CD4-positive, alpha-beta memory T cell (primary cell): ENCODE measurements at places on chromosomes 2 and 18. TPM values are rescaled to one million over a fixed set of nuclear protein-coding genes. Genes with fewer than 3 reads are reported as not detected.

DNA sequence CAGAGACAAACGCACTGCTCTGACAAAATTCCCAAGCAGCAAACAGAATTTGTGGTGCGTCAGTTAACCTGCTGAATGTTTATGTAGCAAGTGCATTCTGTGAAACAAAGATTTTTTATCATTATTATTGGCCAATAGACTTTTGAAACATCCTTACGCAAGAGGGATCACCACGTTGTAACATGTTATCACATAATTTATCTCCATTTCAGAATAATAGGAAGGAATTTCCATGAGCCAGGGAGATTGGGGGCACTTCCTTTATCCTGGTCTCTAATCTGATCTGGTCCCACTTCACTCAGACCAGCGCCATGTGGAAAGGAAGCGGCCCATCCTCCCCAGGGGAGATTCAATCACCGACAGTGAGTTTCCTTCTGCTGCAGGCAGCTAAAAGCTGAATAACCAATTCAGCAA, 166.1 kb downstream of the PID1 start:
- no peaks in the 10 kb centered on the region for H3K27me3 ChIP-seq
- no peaks in the 10 kb centered on the region for H3K4me1 ChIP-seq
- H3K36me3 ChIP-seq = no peaks in the 10 kb centered on the region
- no peak for DNase-seq
- H3K27ac ChIP-seq = no peak overlapping the region

DNA sequence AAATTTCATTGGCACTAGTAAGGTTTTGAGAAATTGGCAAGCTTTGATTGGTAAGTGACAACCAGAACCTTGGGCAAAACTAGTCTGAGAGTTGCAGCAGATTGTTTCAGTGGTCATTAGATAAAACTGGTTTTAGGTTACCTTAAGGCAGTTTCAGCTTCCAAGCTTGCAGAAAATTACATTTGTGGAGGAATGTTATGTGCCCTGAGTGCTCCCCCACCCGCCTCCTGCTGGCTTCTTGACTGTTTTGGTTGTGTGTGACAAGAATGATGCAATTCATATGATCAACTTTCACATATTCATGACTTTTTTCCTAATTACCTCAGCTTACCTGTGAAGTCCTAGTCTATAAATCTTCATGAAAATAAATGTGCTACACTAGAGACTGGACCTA, 599.5 kb upstream of the ZNF804A start:
- H3K4me1 ChIP-seq = no peaks in the 10 kb centered on the region
- no peaks in the 10 kb centered on the region for H3K36me3 ChIP-seq
- no peak overlapping the region for H3K27ac ChIP-seq
- no peak for DNase-seq
- H3K4me3 ChIP-seq = no peak overlapping the region

DNA sequence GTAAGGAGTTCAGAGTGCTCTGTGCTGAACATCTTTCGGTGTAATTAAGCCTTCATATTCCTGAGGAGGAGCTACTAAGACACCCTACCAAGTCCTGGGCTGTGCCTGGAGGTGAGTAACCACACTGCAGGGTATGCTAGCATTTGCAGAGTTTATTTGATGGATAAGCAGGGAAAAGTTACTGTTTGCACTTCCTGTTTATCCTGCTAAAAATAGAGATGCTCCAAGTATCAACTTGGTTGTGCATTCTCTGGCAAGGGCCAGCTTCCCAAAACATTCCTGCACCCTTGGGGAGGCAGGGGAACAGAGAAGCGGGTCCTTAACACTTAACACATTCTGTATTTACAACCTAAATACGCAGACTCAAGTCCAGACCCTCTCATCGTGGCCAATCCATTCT, 49.8 kb downstream of the PARD6G start:
- no peaks in the 10 kb centered on the region for H3K4me1 ChIP-seq
- DNase-seq = no peak
- no peaks in the 10 kb centered on the region for H3K36me3 ChIP-seq
- H3K4me3 ChIP-seq = no peak overlapping the region
- H3K27me3 ChIP-seq = no peaks in the 10 kb centered on the region
- no peak overlapping the region for H3K27ac ChIP-seq

- H3K4me3 ChIP-seq = no peak overlapping the region
- H3K4me1 ChIP-seq = no peaks in the 10 kb centered on the region
- no peak for DNase-seq
- no peak overlapping the region for H3K27ac ChIP-seq
Measured at GRCh38 chr2:102726128-102727087, 35.4 kb upstream of the TMEM182 start.

AQP12B gene
- not detected for total RNA-seq

DNA sequence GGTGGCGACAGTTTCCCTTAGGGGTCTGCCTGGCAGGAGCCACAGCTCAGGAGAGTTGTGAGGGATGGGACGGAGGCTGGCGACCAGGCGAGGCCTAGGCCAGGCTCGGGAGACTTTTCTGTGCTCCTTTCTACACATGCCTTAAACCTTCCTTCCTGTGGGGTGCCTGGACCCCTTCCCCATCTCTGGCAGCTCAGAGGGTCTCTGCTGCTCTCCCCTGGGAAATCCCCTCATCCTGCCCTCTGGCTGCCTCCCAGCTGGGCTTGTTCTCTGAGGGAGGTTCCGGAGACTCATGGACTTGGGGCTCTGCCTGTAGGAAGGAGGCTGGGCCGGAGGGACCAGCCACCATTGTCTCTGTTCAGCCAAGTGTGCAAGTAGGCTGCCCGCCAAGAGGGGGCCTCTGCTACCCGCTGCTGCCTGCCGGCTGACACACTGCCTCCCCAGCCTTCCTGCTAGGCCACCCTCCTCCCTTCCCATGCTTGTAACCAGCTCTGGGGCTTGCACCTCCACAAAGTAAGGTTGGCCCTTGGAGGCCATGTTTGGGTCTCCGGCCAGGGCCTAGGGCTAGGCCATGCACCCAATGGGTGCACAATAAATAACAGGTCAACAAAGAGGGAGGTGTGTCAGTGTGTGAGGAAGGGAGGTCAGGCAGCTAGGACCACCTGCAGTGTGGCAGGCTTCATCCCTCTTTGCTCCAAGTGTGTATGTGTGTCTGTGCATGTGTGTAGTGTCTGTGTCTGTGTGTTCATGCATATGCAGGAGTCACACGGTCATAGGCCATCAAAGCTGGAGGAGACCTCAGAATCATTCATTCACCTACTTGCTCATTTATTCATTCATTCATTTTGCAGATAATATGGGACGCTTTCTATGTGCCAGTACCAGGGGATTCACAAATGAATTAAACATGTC, 28.8 kb downstream of the PSD4 start:
- peaks cover 12% of the 10 kb centered on the region for H3K4me1 ChIP-seq
- H3K27me3 ChIP-seq = no peaks in the 10 kb centered on the region

VIT gene
- total RNA-seq = not detected

SERPINB13 gene
- not detected for total RNA-seq

- H3K4me1 ChIP-seq = no peaks in the 10 kb centered on the region
- H3K36me3 ChIP-seq = no peaks in the 10 kb centered on the region
- DNase-seq = no peak
- H3K27ac ChIP-seq = no peak overlapping the region
- H3K27me3 ChIP-seq = no peaks in the 10 kb centered on the region
Measured at GRCh38 chr18:44325903-44326635, 354.6 kb upstream of the SETBP1 start.

SH3BP4 gene
- total RNA-seq = not detected

MEP1B gene
- not detected for total RNA-seq

GCG gene
- not detected for total RNA-seq

VWA3B gene
- not detected for total RNA-seq

DNA sequence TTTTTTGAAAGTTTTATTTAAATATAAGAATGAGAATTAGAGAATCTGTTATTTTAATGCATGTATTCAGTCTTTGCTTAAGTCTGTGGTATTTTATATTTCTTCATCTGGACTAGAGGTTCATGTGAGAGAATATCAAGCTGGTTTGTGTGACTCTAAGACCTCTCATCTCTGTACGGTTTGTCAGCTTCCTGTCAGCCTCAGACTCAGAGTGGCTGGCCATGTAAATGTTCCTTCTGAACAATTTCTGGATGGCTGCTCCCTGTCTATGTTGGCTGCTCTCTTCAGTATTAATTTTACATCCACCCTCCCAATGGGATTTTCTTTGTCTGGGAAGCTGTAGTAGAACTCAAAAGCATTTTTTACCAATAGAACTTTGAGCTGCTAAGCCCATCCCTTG, 225.3 kb upstream of the THUMPD2 start:
- H3K4me3 ChIP-seq = no peak overlapping the region
- no peak for DNase-seq
- H3K4me1 ChIP-seq = no peaks in the 10 kb centered on the region
- no peak overlapping the region for H3K27ac ChIP-seq

POMC gene
- total RNA-seq = 3.6 TPM
